ENCODE measurements at places on chromosomes 2 and 18. TPM values are rescaled to one million over a fixed set of nuclear protein-coding genes. Genes with fewer than 3 reads are reported as not detected.

Gene IL1F10
- total RNA-seq, result not detected

Gene CTLA4
- not detected for total RNA-seq

Gene RIT2
- not detected for total RNA-seq

Gene EVX2
- total RNA-seq, result not detected

Gene ASPRV1
- 0.30 TPM for total RNA-seq

Gene CRYGD
- total RNA-seq, result not detected

Gene TUBA4B
- total RNA-seq, result not detected

Gene KANSL3
- total RNA-seq, result 52.0 TPM

Gene NR4A2
- total RNA-seq, result 2.3 TPM

Gene GCC2
- 49.1 TPM for total RNA-seq

Gene RPIA
- 21.3 TPM for total RNA-seq

Gene MEMO1
- total RNA-seq, result 29.5 TPM

Gene CDH20
- total RNA-seq, result not detected

Gene CIDEA
- total RNA-seq, result not detected

Gene DYNAP
- not detected for total RNA-seq

Gene KIF1A
- not detected for total RNA-seq

Gene CD8A
- 0.28 TPM for total RNA-seq

Gene TCF7L1
- 2.3 TPM for total RNA-seq

Gene ASNSD1
- total RNA-seq, result 14.8 TPM

Gene ABCG8
- not detected for total RNA-seq

Gene CLIP4
- total RNA-seq, result 107 TPM

Gene IL36RN
- 1.0 TPM for total RNA-seq

Gene CCDC148
- total RNA-seq, result 1.8 TPM

Gene IL1RL1
- total RNA-seq, result 0.55 TPM

Gene RAD51AP2
- total RNA-seq, result not detected

Gene RAMP1
- 48.5 TPM for total RNA-seq

Gene SERPINB12
- total RNA-seq, result not detected

Gene IL36A
- total RNA-seq, result not detected

Gene IL1R1
- 5.0 TPM for total RNA-seq

Gene IL36G
- total RNA-seq, result not detected

Gene SOS1
- 34.7 TPM for total RNA-seq

Gene HJURP
- 109 TPM for total RNA-seq

Gene LYG1
- 0.78 TPM for total RNA-seq

Gene TNFAIP6
- not detected for total RNA-seq

Gene VWA3B
- total RNA-seq, result not detected

Gene ATP6V1B1
- 13.9 TPM for total RNA-seq

Gene SALL3
- total RNA-seq, result not detected

Gene CABYR
- total RNA-seq, result 32.4 TPM

Gene MARCHF4
- total RNA-seq, result 7.7 TPM

Gene IL1A
- total RNA-seq, result 0.55 TPM

Gene CCDC141
- total RNA-seq, result not detected

Gene PIGN
- 14.6 TPM for total RNA-seq

Gene TRABD2A
- total RNA-seq, result 0.88 TPM

Gene APCDD1
- not detected for total RNA-seq
